ENCODE measurements at places on chromosomes 4 and X.
A peak's percentile ranks its signal among the peaks of the same experiment; 100 is the strongest.

GRCh38 chr4:184420402-184420801 lies 53.9 kb downstream of the IRF2 start:
- no peak for DNase-seq

GRCh38 chrX:39582091-39582490 lies 515.7 kb downstream of the BCOR start:
- no peak for DNase-seq

DNA sequence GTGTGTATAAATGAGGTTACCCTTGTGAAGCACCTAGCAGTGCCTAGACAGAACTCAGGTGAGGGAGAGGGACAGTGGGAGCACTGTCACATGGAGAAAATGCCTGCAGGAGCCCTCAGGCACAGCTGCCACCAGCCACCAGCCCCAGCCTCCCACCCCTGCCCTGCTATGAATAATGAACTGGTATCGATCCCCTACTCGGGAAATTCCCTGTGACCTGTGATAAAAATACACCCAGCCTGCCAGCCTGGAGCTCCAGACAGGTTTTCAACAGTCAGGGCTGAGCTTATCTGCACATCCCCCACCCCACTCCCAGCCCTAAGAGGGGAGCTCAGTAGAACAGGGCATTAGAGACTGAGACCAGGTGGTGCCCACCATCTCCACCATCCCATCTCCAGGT lies 159.6 kb upstream of the PJA1 start:
- DNase-seq: no peak

DNA sequence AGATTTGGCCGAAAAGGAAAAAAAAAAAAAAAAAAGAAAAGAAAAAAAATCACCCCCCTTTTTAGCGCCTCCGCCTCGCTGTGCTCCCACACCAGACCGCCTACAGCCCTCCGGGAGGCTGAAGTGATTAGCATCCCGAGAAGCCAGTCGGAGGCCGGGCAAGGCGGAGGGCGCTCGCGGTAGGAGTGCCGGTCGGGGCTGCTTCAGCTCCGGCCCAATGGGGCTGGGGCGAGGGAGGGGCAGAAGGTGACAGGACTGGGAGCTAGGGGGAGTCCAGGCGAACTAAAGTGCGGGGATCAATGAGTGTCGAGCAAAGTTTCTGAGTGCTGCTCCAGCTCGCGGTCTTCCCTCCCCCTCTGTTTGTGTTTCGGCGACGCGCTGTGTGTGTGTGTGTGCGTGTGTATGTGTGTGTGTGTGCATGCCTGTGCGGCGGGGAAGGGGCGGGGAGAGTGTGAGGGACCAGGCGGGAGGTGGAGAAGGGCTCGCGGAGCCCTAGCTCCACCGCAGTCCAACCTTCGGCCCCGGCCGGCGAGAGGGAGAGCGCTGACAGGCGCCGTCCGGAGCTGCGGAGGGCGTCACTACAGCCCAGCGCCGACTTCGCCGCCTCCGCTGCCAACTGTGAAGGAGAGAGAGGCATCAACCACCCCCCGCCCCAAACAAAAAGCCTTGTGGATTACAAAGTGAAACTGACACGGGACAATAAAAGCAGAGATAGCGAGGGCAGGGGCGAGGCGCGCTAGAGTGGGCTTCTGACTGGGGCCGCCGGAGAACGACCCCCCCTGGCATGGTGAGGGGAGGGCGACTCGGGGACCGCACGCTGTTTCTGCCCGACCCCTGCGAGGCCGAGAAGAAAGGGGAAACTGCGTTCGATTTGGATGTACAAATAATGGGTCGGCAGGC lies at the start of gene FAT4:
Gene FAT4 (plus strand): TSS at position 280 of the 900 bp plus-strand sequence. CDS start 1,457 bp downstream, outside the sequence.
- DNase-seq: peak; percentile 67

GRCh38 chrX:13380211-13380610 lies 60.4 kb upstream of the ATXN3L start:
- peak; percentile 22 for DNase-seq

DNA sequence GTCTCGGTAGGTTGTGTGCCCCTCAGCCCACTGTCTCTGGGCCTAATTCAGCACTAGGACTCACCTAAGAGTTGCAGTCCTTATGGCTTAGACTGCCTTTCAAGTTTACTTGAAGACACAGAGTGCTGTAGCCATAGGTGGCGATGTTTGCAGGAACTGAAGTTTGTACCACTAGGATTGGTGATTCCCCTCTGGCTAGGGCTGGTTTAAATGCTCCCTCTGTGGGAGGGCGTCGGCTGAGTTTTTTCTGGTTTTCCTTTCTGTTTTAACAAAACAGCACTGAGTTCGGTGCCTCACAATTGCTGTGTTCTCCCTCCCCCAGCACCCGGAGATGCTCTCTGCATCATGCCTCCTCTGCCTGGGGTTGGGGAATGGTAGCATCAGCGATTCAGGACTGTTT lies 480.9 kb downstream of the PCDH11X start:
- DNase-seq: no peak

GRCh38 chrX:153216926-153217325 lies 37.8 kb downstream of the MAGEA1 start:
- DNase-seq: no peak

GRCh38 chr4:151674804-151675391 lies 85.9 kb downstream of the GATB start:
- peak; percentile 49 for DNase-seq

DNA sequence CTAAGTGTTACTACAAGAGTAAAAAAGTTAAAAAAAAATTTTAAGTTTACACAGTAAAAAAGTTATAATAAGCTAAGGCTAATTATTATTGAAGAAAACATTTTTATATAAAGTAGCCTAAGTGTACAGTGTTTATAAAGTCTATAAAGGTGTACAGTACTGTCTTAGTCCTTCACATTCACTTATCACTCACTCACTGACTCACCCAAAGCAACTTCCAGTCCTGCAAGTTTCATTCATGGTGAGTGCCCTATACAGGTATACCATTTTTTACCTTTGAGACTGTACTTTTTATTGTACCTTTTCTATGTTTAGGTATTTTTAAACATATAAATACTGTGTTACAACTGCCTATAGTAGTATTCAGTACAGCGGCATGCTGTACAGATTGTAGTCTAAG lies 74.2 kb downstream of the TMEM165 start:
- peak; percentile 6 for DNase-seq

GRCh38 chr4:33150525-33150910 lies 2430.3 kb downstream of the PCDH7 start:
- no peak for DNase-seq

- no peak for DNase-seq
Observed at GRCh38 chrX:44733931-44734330, 109.9 kb upstream of the DUSP21 start.

GRCh38 chr4:138217567-138217966 lies 24.6 kb downstream of the SLC7A11 start:
- DNase-seq: no peak

DNA sequence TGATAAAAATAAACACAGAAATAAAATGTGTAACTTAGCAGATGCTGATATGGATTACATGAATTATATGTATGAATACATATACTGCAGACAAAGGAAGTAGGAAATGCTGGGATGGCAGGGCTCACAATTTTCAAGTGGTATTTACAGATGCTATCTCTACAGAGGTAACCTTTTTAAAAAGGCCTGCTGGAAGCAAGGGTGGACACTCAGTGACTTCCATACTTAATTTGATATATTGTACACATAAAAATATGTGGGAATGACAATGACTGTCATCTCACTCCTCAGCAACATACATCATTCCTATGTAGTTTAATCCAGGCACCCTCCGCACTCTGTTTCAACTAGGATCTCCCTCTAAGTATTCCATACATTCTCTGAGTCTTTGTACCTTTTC lies 452.9 kb downstream of the DTHD1 start:
- DNase-seq: no peak

- DNase-seq: no peak
Observed at GRCh38 chr4:118889312-118889691, 648 bp downstream of the SYNPO2 start.

- no peak for DNase-seq
Observed at GRCh38 chr4:185257086-185257485, 47.7 kb downstream of the SNX25 start.

GRCh38 chrX:14505648-14506047 lies 23.7 kb upstream of the GLRA2 start:
- no peak for DNase-seq

DNA sequence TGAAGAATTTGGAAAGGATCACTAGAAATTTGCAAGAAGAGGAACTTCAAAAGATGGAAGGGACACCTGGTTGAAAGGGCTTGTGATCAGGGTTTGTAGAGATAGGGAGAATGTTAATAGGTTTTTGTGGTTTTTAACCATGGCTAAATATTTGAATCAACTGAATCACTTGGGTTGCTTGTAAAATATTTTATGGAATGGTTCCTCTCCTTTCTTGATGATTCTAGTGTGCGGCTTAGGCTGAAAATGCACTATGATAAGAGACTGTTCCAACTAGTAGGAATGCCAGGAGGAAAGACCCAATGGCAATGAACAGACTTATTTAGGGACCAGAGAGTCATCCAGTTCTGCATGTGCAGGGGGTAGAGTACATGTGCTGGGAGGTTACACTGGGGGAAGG lies 408.2 kb downstream of the ARHGAP24 start:
- no peak for DNase-seq

GRCh38 chrX:37816766-37817165 lies 30.6 kb downstream of the DYNLT3 start:
- no peak for DNase-seq

DNA sequence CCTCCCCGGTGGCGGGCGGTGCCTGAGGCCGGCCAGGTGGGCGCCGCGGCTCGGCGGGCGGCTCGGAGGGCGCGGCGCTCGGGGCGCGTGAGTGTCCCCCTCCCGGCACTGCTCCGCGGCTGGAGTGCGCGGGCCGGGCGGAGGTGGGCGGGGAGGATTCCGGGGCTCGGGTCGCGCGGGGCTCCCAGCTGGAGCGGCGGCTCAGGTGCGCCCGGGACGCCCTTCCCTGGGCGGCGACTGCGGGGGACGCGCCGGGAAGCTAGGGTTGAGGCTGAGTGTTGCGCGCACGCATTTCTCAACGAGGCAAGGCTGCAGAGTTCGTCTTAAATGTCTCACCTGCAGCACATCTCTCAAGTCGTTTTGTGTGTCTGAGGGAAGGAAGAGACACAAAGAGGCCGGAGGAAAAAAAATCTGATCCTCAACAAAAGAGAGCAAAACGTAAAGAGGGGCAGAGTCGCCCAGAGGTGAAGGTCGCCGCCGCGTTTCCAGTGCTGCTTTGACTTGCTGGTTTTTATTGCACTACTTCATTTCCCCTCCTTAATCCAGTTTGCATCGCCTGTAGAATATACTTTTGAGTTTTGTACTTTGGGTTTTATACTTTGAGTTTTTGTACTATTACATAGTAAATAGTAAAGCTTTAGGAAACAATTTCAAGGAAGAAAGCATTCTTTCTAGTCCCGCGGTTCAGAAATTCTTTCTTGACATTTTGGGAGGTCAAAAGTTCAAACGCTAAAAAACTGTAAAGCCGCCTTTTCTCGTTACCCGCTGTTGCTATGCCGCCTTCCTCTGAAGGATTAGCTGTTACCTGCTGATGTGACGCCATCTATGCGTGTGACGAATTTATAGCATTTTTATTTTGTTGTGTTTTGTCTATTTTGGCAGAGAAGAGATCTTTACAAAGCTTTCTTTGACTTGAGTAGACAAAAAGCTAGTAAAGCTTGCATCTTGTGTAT lies 106.5 kb upstream of the STOX2 start:
- DNase-seq: no peak

DNA sequence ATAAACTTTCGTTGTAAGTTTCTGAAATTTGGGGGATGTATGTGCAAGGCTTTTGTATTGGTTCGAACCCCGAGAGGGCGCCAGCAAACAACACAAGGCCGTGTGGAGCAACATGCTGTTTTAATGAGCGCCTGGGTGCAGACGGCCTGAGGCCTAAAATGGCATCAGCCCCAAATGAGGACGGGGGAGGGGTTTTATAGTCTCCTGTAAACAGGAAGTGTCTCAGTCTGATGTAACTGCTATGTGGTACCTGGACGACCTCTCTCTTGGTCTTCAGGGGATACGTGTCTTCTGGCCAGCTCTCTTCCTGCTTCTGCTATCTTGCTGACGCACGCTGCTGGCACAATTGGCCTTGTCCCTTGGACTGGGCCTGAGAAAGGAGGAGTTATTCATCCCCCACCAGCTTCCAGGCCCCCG lies 1348.0 kb downstream of the ADGRL3 start:
- DNase-seq: no peak

DNA sequence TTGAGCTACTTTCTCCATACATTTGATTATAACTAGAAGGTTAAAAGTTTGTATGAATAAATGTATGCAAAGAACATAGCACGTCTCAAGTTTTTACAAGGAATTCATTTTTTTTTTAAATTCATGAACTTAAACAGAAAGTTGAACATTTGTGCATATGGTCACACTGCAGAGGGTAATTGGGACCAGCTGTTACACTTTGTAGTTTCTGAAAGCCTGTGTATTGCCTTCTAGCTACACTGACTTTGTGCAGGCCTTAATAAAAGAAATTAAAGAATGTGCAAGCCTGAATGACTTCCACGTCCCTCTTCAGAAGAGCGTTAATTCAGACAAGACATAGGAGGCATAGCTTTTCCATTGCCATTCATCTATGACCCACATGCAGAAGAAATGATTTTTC lies 153.1 kb upstream of the PCDH18 start:
- no peak for DNase-seq

DNA sequence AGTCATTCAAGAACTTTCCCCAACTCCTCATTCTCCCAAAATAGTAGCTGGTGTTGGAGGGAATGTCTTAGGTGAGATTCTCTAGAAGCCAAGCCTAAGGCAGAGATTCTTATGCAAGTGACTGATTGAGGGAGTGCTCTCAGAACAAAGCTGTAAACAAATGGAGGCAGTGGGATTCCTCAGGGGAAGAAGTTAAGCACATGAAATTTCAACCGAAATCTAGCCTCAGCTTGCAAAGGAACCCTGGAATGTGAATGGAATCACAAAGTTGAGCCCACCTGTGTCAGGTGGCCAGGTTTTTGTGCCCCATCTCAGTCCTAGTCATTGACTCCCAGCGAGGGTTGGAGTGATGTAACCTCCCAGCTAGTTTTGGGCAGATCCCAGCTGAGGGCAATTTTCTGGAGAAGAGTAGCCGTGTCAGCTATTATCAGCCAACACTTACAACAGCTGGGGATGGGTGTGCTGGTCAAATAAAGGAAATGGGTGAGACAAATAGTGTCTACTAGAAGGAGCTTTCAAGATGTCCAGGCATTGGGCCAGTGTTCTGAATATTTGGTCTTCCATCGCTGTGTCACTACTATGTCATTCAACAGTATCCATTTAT lies 29.7 kb upstream of the FGF2 start:
- no peak for DNase-seq

Data from epithelial cell of prostate (primary cell).